ENCODE measurements at places on chromosomes 3 and 15. TPM values are rescaled to one million over a fixed set of nuclear protein-coding genes. Genes with fewer than 3 reads are reported as not detected.

Gene GP9
- total RNA-seq = not detected

Gene CD276
- total RNA-seq = 2.5 TPM

- no peak for DNase-seq
Measured at GRCh38 chr3:172391592-172392302, 56.5 kb downstream of the GHSR start.

DNA sequence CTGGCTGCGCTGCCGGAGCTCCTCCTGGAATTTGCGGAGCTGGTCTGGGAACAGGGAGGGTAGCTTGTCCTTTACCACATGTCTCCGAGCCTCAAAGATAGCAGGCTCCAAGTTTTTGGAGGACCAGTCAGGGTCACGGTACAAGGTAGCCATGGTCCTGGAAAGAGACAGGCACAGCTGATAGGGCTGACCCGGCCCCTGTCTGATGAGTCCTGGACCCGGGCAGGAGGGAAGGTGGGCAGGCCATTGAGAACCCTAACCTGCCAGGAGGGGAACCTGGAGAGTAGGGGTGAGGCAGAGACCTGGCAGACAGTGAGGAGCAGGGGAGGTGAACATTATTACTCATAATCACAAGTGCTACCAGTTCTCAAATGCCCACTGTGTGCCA lies 20.4 kb upstream of the EHD4 start:
- DNase-seq = peak; percentile 9

DNA sequence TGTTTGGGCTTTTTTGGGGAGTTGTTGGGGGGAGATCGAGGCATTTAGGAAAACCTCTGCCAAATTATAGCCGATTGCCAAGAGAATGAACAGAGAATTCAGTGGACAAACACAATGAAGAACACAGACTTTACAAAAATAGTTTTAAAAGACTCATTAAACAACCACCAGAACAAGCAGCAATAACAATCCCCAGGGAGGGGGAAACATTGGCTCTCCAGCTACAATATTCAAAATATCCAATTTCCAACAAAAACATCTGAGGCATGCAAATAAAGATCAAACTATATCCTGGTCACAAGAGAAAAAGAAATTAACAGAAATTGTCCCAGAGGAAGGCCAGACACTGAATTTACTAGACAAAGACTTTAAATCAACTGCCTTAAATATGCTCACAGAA lies 24.5 kb upstream of the ANKRD28 start:
- DNase-seq = no peak

DNA sequence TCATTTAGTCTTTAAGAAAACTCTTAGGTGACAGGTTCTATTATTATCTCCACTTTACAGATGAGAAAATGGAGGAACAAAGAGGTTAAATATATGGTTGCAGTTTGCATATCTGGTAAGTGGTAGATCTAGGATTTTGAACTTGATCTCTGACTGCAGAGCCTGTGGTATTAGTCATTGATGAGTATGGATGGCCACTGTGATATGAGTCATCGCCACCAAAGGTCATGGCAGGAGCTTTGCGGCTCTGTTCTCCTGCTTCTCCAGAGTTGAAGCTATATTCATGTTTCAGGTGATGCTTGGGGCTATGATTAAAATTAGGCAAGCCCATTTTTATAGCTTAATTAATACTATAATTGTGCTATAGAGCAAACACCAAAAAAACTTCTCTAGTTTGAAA lies 306.2 kb upstream of the DPPA4 start:
- no peak for DNase-seq

DNA sequence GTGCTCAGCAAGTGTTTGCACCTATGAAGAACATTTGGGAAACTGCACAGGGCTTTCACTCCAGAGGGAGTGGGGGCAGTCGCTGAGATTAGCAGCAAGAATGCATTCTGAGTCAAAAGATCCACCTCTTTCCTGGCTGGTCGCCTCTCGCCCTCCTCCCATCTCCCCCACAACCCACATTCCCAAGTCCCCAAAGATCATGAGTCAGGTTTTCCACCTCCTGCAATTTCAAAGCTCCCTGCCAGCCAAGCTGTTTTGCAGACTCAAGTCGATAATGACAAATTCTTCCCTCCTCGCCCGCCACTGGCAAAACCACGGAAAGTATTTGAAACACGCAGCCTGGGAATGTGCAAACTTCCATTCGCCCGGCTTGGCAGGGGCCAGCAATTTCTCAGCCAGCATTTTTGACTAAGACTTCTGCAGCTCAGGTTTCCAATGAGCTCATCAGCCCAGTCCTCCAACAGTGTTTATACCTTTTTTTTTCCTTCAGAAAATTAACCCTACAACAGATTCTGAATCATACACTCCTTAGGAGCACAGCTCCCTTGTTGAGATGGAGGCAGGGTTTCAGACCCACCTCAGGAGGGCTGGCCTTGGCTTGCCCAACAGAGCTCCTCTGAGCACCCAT lies 181.4 kb downstream of the SMAD6 start:
- DNase-seq = peak; percentile 26

- no peak for DNase-seq
Measured at GRCh38 chr15:64855205-64855975, 13.7 kb downstream of the PLEKHO2 start.

- DNase-seq = no peak
Measured at GRCh38 chr15:85407421-85408269, 27.2 kb downstream of the AKAP13 start.

- no peak for DNase-seq
Measured at GRCh38 chr3:42025370-42026138, 63.7 kb upstream of the ULK4 start.

DNA sequence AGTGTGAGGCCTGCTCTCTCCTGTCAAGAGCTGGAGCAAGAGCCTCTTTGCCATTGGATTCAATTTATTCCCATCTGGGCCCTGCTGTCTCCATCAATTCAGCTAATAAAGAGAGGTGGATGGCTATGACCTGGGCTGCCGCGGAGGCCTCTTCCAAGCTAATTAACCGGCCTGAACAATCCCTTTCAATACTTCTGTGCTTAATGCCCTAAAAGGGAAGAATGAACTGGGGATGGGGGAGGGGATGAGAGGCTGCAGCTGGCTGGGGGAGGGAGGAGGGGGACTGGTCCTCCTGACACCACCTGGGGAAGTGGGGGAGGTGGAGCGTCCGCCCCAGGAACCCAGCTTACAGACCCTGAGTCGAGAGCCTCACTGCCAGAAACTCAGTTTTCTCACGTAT lies 33.4 kb upstream of the PRR23E start:
- DNase-seq = no peak

DNA sequence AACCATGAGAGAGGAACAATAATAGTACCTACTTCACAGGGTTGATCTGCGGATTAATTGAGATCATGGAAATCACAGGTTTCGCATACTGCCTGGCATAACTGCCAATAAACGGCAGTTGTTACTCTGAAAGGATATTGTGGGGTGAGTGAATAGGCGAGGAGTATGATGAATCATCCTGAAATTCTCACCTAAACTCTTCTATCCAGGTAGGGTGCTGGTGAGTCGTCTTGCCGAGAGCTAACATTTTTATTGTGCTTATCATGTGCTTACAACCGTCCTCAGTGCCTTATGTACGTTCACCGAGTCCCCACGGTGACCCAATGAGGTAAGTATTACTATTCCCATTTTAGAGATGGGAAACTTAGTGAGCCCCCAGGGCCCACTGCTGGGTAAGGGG lies 52.4 kb upstream of the SRGAP3 start:
- no peak for DNase-seq

- no peak for DNase-seq
Measured at GRCh38 chr3:63950698-63951097, 38.5 kb upstream of the SCAANT1 start.

Data from activated naive CD4-positive, alpha-beta T cell treated with anti-CD3 and anti-CD28 coated beads, Interleukin-2, amount 50 U/mL, for 72 hours (primary cell).